ENCODE measurements at places on chromosomes 13 and 19.

DNA sequence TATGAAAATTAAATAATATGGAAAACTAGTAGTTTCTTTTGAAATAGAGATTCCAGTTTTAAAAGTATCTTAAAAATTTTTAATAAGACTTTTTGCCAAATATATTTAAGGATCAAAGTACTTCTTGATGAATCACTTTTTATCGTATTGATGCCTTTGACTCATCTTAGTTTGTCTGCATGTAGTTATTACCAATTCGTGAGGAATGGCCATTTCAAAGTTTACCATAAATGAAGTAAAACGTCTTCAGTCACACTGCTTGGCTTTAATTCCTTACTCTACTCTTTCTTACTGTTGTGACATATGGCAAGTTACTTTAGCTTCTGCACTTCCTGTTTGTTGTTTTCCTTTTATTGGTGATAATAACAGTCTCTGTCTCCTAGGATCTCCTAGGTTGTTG lies 38.3 kb downstream of the NDFIP2 start:
- no peak for DNase-seq

DNA sequence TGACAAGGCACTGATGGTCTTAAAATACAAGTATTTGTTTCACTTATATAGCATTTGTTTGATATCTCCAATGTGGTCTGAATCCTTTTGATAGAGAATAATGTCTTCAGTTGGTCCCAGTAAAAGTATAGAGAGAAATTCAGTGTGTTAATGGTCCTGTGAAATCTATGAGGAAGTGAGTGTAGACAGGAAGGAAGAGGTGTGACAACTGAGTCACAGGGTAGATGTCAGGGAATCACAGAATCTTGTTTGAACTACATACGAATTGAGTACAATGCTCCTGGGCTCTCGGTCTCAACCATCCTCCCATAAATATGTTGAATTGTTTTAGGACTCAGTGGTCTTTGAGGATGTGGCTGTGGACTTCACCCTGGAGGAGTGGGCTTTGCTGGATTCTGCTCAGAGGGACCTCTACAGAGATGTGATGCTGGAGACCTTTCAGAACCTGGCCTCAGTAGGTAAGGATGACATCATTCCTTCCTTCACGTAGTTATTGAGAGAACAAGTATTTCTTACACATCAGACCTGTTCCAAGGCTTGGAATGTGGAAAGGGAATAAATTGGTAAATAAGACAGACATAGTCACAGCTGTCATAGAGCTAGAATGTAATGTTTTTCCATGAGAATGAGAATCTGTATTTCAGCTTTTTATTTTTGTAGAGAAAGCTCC lies 9.1 kb downstream of the ZNF555 start:
- no peak for DNase-seq

DNA sequence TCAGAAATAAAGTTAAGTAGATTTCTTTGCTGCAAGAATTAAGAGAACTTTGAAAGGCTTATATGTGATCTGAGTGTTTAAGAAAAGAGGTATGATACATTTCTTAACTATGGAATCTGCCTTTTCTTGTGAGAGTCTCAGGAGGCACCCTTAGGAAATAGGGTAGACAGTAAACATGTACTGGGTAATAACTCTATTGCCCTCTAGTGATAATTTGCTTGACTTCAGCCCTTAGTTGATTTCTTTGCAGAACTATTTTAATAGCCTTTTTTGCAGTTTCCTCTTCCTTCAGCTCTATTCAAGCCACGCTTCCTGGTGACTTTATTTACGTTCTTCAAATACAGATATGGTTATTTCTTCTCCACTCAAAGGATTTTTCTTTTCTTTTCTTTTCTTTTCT lies 37.0 kb upstream of the CCNA1 start:
- DNase-seq, result no peak

DNA sequence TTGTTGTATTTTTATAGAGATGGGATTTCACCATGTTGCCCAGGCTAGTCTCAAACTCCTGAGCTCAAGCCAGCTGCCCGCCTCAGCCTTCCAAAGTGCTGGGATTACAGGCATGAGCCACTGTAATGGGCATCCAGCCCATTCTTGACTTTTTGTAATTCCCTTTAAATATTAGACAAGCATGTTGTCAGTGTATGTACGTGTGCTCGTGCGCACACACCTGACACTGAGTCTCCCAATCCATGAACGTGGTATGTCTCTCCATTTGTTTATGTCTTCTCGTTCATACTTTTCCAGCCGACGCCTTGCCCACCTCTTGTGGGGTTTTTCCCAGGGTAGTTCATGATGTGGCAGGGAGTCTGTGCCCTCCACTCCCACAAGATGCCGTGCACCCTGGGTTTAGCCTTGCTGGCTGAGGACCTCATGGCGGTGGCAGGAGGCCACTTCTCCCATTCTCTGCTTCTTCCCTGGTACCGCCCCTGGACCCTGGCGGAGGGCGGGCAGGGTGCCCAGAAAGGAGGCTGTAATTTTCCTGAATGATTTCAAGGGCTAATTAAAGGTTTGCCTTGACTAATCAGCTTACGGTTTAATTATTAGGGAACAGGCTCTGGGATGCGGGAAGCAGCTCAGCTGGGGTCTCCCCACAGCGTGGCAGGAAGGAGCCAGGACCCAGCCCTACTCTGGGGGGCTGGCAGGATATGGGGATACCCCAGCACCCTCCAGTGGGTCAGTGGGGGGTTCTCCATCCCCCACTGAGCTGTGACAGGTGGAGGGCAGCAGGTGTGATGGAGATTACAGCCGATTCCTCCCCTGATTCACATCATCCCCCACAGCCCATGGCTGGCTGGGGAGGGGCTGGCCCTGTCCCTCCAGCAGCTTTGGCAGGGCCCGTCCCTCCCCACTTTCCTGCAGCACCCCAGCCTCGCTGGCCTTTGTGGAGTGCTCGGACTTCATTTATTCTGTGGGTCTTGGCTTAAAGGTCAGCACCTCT lies 12.9 kb downstream of the PAK4 start:
- DNase-seq, result no peak

DNA sequence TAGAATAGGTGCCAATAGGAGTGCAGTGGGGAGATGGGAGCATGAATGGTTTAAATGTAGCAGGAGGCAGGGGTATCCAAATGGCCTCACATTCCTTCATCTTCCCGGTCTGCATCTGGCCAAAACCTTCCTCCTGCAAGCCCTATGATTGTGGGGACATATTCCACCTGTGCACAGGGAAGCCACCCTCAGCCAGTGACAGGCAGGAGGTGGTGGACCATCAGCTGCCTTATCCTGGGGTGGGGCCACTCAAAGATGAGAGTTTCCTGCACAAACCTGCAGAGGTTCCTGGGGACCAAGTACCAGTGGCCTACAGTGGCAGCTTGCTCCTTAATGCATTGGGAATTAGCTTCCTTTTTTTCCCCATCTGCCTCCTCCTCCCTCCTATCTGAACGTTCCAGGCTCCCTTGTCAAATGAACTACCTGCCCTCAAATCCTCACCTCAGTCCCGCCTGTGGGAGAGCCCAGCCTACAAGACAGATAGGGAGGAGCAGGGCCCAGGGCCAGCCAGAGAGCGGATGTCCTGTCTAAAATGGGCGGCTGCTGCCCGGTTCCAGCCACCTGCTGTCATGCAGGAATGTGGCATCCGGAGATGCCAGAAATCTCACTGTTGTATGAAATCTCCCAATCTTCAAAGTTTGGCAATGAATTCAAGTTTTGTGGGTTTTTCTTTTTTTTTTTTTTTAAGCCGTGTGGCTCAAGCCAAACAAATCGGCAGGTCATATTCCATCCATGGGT lies 85.0 kb downstream of the TSHZ3 start:
- DNase-seq, result no peak

DNA sequence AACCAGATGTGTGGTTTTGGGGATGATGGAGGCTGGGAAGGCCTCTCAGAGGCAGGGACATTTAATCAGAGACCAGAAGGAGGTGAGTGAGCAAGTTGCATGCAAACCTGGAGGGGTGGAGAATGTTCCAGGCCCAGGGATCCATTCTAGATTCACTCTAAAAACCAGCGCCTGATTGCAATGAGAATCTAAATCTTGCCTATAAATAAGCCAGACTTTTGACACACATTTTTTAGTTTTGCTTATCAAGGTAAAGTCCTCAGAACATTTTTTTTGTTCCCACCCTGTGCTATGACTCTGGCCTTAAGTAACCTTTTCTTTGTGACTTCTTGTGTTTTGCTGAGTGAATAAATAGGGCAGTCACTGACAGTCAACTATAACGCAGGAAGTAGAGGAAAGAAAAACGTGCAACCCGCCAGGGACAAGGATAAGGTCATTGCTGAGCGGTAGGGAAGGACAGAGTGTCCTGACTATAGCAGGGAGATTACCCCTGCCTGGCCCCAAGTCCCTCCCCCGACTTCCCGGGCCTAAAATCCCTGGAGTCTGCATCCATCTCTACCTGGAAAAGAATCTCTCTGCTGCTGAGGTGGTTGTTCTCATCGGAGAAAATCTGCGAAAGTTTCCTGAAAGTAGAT lies 14.4 kb downstream of the RGL3 start:
- DNase-seq, result no peak

DNA sequence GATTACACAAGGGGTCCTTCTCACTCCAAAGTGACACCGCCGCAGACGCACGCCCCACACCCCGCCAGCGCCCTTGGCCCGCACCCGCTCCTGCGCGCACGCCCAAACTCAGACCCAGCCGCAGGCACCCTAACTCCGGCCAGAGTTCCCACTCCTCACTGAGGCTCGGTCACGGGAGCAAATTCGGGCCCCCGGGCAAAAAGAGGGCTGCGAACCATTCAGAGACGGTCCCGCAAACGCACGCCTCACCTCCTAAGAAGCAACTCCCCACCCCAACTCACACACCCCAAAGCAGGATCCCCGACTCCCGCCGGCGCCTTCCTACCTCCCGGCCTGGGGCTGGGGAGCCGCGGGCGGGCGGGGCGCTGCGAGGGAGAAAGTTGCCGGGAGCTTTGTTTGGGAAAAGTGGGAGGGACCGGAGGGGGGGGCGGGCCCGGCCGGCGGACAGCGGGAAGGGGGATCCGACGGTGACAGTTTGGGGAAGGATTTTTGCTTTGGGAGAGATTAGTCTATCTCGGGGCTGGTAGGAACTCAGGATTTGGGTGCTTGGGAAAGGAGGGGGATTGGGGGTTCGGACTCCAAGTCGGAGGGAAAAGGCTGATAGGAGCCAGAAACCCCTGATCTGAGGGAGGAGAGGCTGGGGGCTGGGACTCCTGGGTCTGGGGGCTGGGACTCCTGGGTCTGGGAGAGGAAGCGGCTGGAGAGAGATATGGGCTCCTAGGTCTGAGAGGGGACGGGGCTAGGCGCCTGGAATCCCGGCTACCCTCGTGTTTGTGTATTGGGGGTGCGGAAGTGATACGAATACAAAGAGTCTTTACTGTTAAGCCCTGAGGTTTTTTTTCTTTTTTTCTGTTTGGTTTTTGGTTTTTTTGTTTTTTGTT lies at the start of gene TEAD2:
Gene TEAD2 (minus strand): TSS at position 369 of the 881 bp plus-strand sequence. CDS start 2,341 bp downstream, outside the sequence.
- no peak for DNase-seq

DNA sequence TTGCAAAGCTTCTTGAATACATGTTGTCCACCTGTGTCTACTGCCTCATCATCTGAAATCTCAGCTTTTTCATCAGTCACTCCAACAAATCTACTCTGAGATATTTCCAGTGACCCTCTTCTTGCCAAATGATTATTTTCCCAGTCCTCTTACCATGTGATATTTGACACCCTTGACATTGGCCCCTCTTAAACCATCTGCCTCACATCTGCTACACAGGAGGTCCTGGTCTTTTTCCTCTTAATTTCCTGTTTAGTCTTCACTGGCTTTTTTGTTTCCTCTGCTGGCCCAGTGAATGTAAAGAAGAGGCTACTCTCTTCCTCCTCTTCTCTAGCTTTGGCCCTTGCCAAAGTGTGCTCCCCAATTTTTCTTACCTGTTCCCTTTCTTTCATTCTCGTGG lies 218.7 kb downstream of the DNAJC15 start:
- DNase-seq, result no peak

- DNase-seq, result peak; percentile 69
These were observed 34.9 kb upstream of the TPM4 start for GRCh38 chr19:16041299-16041990.

GRCh38 chr19:15115080-15115479 lies 7.9 kb downstream of the SYDE1 start:
- DNase-seq, result no peak

GRCh38 chr13:84844473-84844872 lies 954.7 kb downstream of the SLITRK6 start:
- no peak for DNase-seq

GRCh38 chr13:32955881-32956594 lies 60.2 kb upstream of the KL start:
- no peak for DNase-seq

DNA sequence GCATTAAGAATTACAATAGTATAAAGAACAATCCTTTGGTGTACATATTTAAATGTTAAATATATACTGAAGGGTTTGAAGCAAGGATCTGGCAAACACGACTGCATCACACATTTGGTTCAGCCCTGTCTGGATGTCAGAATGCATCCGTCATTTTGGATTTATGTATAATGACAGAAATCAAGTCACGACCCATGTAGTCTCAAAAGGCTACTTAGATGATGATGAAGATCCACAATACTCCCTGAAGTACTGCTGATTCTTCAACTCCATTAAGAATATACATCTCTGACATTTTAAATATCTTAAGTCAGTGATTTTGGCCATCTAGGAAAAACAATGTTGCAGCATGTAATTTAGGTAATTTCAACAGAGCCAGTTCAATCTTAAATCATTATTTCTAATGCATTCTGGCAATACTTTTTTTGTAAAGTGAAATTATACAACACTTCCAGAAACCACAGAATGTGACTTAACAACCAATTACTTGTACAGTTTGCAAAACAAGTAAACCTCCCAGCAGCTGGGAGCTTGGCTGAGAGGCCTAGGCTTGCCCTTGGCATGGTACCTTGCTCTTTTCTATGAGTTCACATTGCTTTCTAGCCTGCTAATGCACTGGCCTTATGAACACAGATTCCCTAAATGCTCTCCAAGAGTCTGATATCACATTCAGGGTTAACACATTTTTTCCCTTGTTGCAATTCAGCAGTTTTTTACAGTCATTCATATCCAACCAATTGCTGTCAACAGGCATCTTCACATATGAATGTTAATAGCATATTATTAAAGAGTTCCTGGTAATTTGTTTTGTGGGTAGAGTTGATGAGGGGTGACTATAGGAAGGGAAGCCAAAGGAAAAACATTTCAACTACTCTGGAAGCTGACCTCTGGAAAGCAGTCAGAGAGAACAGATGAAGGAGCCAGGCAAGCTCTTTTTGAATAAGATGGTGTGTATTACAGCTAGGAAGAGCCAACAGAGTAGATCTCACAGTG lies 175.2 kb downstream of the ENOX1 start:
- DNase-seq, result no peak

- no peak for DNase-seq
These were observed 29.6 kb downstream of the CAPS start for GRCh38 chr19:5943623-5944022.

DNA sequence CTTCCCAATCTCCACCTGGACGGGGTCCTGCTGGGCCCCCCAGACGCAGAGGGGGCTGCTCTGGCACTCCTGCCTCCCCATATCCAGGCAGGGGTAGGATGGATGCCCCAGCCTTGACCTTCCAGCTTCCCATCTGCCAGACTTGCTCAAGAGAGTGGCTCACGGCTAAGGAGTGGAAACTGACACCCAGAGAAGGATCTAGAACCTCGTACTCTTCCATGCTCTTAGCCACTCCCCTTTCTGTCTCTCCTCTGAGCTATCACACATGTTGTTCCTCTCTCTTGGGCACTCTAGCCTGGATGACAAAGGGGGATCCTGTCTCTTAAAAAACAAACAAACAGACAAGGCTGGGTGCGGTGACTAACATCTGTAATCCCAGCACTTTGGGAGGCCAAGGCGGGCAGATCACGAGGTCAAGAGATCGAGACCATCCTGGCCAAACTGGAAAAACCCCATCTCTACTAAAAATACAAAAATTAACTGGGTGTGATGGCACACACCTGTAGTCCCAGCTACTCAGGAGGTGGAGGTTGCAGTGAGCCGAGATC lies 12.2 kb upstream of the FUT5 start:
- no peak for DNase-seq

GRCh38 chr13:53759016-53759415 lies 730.4 kb downstream of the OLFM4 start:
- DNase-seq, result no peak

Measured in stimulated activated CD4-positive, alpha-beta T cell treated with anti-CD3 and anti-CD28 coated beads, Interleukin-1b, Interleukin-23, amount 100 ng/mL, for 48 hours (primary cell).